ENCODE measurements at places on chromosomes 2 and 18.

DNA sequence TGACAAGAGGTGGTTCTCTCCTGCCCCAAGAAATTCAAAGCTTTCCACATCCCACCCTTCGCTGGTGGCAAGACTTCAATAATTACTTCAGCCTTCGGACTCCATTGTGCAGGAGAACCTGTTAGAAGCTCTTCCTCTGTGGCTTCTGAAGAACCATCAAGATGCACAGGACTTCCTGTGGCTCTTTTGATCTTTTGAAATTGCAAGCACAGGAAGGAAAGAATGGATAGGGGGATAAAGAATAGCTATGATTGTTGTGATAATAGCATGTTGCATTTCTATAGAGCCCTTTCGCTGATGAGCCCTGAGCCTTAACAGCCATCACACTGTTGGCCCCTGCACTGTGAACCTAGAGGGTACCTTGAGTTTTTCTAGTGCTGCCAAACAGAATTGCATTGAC, 7.4 kb downstream of the EPAS1 start:
- no peak for DNase-seq

- DNase-seq, result no peak
These were observed 75.8 kb upstream of the SLC1A4 start for GRCh38 chr2:64913357-64913869.

GRCh38 chr2:157468931-157469708, 25.2 kb upstream of the CYTIP start:
- DNase-seq, result no peak

- DNase-seq, result no peak
These were observed 77.5 kb upstream of the FZD5 start for GRCh38 chr2:207847098-207847806.

- DNase-seq, result no peak
These were observed 235.6 kb downstream of the CPS1 start for GRCh38 chr2:210792000-210792399.

GRCh38 chr18:78701771-78702396, 277.7 kb upstream of the SALL3 start:
- DNase-seq, result no peak

DNA sequence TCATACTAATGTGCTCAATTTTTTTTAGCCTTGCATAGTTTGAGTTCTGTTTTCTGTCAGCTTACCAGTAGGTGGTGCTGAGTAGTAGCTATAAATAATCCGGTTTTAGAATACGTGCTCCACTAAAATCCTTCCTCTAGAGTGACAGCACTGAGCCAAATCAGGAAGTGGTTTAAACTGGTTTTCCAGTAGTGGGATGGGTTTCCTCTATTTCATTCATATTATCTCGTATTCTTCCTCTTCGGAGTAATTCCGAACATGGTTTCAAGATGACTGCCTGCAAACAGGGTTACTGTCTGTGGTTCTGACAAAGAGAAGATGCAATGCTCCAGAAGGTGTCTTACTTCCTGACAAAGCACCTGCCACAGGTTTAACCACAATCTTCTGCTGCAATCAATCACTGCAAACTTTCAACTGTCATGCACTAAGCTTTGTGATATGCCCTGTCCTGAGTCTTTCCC, 496.9 kb upstream of the VRK2 start:
- DNase-seq, result no peak

- no peak for DNase-seq
These were observed 27.1 kb upstream of the MARCO start for GRCh38 chr2:118914721-118915453.

GRCh38 chr2:188068093-188068492, 223.6 kb upstream of the GULP1 start:
- no peak for DNase-seq

GRCh38 chr2:187581125-187581896, 27.1 kb upstream of the TFPI start:
- peak; percentile 44 for DNase-seq

DNA sequence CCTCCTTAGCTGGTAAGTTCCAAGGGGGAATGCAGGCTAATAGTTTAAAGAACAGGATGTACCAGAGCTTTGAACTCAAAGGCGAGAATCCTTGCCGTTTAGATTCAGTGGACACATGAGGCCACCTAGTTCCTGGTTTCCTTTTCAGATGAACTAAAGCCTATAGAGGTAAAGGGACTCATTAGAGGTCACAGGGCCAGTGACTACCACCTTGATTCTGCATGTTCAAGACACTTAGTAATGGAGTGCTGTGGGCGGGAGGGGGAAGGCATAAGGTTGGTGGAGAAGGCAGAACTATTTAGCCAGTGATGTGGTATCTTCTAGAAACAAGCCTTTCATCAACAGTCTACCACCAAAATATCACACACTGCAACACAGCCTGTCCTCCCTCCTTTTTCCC, 47.9 kb downstream of the ARHGEF33 start:
- no peak for DNase-seq

DNA sequence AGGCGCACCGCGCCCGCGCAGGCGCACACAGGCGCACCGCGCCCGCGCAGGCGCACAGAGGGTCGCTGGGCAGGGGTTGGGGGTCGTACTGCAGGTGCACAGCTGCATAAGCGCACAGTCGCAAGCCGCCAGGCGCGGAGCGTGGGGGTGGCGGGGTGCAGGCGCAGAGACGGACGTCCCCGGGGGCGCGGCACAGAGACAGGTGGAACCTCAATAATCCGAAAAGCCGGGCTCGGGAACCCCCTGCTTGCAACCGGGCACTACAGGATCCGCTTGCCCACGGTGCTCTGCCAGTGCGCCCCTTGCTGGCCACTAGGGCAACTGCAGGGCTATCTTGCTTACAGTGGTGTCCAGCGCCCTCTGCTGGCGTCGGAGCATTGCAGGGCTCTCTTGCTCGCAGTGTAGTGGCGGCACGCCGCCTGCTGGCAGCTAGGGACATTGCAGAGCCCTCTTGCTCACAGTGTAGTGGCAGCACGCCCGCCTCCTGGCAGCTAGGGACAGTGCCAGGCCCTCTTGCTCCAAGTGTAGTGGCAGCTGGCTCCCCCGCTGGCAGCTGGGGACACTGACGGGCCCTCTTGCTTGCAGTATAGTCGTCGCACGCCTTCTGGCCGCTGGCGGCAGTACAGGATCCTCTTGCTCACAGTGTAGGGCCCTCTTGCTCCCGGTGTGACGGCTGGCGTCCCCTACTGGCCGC, 34.9 kb downstream of the FAM110C start:
- peak; percentile 88 for DNase-seq

DNA sequence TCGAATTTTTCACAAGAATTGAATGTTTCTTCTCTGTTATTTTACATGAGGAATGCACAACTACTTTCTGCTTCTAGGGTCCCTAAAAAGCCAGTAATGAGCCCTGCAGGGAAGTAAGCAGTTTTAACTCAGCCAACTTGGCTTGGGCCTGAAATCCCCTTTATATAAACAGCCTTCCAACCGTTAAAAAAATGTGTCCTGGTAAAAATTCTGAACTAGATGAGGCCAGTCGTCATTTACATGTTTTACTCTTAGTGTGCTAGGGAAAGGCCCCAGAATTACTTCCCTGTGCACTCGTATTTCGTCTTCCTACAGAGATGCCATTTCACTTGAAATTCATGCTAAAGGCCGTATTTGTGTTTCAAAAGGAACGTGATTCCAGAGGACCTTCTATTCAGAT, 42.4 kb upstream of the RPE start:
- DNase-seq, result no peak

DNA sequence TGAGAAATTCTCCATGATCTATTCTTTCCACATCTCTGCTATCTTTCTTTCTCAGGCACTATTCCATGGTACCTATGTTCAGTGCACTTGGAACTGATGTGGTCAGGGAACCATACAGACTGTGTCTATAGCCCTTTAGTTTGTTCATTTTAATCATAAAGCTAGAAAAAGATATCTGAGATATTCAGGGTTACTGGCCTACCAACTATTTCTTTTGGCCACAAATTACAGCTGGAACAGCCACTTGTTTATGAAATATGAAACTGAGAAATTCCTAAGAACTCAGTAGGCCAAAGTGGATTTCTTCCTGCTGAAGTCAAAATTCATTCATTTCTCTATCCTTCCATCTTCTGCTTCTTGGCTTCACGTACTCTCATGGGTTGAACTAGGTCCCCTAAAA, 22.8 kb upstream of the LYPD1 start:
- no peak for DNase-seq

DNA sequence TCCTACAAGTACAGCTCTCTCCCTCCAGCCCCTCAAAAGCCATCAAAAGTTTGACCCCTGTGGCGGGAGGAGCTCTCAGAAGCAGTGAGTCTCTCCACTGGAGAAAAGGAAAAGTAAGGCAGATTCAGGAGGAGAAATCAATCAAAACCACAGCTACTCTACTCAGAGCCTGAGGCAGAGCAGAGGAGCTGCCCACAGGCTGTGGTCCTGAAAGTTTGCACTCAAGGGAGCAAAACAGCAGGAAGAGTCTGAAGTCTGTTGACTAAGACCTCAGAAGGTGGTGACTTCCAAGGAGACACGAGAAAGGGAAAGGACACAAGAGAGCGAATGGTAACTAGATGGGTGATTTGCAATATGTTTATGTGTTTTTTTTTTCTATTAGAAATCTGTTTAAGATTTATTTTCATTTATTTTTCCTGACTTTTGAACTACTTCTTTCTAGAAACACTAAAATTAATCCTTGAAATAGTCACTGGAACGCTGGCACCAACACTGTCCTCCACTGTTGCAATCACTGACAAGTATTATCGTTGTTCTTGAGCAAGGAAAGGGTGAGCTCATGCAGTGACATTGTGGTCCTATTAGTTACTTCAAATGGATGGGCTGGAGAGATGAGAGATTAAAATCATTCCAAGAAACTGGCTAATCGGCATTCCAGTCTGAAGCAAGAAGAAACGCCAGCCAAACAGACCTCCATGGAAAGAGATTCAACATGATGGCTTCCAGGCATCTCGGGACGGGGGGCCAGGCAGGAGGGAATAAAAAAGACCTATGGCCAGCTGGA, 35.8 kb downstream of the PID1 start:
- no peak for DNase-seq

- DNase-seq, result no peak
These were observed 349.2 kb downstream of the INSIG2 start for GRCh38 chr2:118437501-118437900.

DNA sequence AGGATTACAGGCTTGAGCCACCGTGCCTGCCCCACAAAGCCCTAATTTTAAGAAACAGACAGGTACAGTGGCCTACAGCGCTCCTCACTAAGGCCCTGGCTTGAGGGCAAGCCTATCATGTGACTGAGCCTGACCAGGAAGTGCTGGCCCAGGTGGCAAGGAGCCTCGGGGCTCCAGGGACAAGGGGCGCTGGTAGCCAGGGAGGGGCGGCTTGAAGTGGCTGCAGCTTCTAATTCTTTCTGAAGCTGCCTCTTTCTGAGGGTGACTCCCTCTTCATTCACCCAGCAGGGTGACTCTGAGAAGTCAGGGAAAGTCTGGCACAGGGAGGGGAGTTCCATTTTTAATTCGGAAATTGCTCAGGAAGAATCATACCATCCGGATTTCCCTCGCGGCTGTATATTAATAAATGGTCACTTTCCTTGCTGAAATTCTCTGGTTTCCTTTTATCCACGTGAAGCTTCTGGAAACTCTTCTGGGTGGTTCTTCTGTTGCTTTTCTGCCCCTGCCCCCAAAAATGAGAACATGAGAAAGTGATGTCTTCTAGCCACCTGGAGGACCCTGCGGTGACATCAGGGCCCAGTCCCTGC, 115.7 kb downstream of the FAM210A start:
- no peak for DNase-seq

DNA sequence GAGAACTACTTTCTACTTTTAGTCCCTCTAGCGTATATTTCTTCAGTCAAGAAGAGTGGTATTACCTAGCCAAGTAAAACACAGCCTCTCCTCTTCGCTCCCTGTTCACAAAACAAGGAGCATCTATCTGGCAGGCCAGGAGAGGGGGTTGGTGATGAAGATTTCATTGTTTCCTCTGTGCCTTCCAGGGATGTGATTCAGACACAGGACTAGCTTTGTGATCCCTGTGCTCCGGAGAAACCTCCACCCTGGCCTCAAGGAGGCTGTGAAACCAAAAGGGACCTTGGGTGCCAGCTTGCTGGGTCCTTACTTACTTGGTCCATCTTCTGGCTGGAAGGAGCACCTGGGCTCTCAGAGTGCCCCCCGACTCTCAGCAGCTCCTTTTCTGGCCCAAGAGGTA, 5.7 kb downstream of the RHOB start:
- no peak for DNase-seq

DNA sequence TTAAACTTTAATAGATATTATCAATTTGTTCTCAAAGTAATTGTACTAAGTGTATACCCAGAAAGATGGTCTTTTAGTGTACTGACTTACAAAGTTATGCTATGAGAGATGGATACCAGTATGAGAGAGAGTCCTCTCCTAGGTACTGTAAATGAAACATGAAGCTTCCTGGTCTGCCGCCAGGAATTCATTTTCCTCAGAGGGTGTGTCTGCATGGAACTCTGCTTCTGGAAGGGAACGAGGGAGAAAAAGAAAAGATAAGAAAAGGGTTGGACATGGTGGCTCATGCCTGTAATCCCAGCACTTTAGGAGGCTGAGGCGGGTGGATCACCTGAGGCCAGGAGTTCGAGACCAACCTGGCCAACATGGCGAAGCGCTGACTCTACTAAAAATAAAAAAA, 2.2 kb upstream of the SSB start:
- no peak for DNase-seq

DNA sequence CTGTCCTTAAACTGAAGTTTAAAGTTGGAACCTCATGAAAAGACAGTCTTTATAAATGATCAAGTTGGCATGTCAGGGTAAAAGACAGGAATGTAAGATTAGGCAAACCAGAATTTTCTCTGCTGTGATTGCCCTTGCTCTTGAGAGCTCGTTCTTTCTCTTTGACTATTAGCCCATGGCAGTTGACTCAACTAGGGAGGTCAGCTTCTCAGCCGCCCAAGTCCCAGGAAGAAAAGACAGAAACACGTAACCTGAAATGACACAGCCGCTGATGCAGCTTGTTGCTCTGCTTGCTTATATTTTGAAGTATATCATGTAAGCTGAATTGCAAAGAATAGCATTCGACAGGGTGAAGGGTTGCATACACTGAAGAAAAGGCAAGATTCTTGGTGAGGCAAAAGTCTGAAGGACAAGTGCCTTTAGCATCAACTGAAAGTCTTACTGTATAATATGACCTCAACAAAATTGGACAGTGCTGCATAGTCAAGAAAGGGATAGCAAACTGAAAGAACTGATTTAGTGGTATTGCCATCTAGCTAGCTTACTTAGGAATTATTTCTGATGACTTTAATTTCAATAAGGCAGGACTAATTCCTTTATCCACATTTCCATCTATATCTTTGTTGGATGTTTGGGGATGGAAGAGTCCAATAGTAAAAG, 54.7 kb downstream of the ARHGAP15 start:
- no peak for DNase-seq

DNA sequence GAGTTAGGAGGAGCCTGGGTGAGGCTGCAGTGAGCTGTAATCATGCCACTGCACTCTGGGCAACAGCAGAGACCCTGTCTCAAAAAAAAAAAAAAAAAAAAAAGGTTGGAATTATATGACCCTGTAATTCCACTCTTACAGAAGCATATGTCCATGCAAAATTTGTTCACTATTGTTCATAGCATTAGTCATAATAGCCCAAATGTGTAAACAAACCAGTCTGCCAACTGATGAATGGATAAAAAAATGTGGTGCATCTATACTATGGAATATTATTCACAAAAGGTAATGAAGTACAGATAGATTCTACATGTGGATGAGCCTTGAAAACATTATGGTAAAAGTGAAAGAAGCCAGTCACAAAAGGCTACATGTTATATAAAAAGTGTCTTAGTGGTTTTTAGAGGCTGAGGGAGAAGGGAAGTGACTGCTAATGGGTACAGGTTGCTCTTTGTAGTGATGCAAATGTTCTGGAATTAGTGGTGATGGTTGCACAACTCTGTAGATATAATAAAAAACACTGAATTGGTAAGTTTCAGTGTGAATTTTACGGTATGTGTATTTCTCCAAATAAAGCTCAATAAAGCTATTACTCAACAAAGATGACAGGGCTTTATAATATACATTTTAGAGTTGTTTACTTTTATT, 9.4 kb downstream of the COA5 start:
- DNase-seq, result no peak
